Karpas-422 (cell line): ENCODE measurements at places on chromosomes 16 and 17. TPM values are rescaled to one million over a fixed set of nuclear protein-coding genes. Genes with fewer than 3 reads are reported as not detected.

- no peak for DNase-seq
Observed at GRCh38 chr17:6173653-6174052, 103.5 kb downstream of the WSCD1 start.

Gene ASPHD1
- total RNA-seq: 0.19 and 2.2 TPM in 2 replicates

Gene DCXR
- total RNA-seq: 103 and 164 TPM in 2 replicates

GRCh38 chr16:9159839-9160550, 68.6 kb downstream of the HAPSTR1 start:
- peak; percentile 81 for DNase-seq

DNA sequence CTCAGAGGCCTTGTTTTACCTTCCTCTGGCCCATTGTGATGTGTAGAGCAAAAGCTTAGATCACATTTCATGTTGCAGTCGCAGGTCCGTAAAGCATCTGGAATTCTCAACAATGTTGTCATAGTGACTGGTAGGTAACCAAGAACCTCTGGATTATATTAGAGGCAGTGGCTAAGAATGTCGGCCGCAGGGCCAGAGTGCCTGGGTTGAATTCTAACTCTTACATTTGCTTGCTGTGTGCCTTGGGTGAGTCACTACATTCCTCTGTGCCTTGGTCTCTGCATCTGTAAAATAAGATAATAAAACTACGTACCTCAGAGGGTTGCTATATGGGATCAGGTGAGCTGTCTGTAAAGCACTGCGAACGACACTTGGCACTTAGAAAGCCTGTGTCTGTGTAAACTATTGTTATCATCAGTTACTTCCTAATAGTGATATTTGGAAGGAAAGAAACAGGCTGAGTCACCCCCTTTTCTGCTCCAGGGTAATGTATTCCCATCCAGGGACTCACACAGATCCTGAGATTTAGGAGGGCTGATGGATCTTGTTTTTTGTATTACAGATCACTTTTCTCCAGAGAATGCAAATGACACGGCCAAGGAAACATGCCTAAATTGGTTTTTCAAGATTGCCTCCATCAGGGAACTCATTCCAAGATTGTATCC, 52.2 kb downstream of the VPS35L start:
- DNase-seq: no peak

Gene WNT9B
- total RNA-seq: not detected in 2 replicates

DNA sequence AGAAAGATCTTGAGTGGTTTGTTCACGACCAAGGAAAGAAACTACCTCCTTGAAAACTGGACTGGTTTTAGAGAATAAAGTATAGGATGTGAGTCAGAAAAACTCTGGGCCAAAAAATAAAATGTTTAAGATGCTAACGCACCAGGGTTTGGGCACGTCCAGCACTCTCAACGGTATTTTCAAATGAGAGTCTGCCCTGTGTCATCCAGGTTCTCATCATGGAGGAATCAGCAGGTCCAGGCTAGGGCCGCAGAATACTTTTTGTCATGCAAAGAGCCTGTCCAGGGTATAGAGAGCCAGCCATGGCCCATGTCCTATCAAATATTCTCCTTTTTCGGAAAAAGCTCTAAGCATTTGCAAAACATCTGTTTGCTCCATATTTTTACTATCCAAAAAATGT, 2.4 kb downstream of the NXN start:
- DNase-seq: no peak

GRCh38 chr17:41873559-41874292, 8.5 kb upstream of the KLHL11 start:
- DNase-seq: no peak

DNA sequence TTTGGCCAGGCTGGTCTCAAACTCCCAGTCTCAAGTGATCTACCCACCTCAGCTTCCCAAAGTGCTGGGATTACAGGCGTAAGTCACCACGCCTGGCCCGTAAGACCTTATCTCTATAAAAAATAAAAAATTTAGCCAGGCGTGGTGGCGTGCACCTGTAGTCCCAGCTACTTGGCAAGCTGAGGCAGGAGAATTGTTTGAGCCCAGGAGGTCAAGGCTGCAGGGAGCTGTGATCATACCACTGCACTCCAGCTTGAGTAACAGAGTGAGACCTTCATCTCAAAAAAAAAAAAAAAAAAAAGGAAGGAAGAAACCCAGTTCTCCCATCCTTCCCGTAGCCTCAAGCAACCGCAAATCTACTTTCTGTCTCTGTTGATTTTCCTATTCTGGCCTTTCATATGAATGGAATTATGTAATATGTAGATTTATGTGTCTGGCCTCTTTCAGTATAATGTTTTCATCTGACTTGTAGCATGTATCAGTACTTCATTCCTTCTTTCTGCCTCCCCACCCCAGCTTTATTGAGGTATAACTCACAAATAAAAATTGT, 11.2 kb downstream of the CASC3 start:
- DNase-seq: no peak

DNA sequence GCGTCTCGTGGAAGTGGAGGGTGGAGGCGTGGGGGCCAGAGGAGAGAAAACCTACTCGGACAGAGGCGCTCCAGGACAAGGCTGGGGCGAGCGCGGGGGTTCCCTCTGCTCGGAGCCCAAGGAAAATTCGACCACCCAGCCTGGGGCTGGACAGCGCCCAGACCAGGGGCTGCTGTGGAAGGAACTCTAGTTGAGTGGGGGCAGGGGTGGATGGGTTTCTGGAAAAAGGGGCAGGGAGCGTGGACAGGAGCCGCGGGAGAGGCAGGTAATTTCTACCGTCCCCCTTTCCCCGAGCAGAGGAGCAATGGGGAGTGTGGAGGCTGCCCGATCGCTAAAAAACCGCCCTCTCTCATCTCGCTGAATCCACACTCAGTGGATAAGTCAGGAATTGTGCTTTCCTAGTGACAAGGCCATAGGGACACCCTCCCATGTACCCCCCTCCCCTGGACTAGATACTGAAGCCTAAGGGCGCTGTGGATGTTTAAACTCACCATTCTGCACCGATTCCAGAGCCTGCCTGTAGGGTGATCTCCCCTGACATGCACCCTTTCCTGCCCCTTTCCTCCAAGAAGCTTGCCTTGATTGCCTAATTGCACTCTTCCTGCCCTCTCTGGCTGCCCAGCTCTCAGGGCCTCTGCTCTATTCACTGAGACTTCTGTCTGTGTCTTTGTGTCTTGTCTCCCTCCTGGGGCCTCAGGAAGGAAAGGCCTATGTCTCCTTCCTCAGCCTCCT, 90.7 kb upstream of the TMEM97 start:
- no peak for DNase-seq

- no peak for DNase-seq
Observed at GRCh38 chr16:19330841-19331397, 45.4 kb downstream of the CLEC19A start.

DNA sequence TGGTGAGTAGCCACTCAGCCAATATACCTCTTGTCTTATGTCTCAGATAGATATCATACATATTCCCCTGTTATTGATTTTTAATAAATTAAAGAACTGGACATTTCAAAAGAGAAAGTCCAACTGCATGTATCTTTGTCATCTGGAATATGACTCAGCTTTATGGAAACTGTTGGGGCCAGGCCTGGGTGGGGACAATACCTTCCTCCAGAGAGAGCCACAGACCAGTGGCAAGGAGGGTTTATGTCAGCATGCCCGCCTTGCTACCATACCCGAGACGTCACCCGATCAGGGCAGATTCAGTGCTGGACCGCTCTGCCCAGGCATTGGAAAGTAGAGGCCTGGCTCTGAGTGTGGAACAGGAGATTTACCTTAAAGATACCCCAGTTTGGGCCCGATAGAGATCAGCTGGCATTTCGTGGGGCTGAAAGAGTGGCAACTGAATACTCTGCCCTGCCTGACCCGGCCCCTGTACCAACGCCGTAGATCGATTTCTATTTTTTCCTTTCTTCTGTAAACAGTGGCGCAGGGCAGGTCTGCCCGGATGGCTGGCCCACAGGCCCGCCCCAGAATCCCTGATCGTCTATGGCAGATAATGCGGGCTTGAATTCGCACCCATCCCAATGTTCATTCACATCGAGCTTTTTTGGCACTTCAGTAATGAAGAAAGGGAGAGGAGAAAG, 158.6 kb downstream of the SALL1 start:
- DNase-seq: no peak

DNA sequence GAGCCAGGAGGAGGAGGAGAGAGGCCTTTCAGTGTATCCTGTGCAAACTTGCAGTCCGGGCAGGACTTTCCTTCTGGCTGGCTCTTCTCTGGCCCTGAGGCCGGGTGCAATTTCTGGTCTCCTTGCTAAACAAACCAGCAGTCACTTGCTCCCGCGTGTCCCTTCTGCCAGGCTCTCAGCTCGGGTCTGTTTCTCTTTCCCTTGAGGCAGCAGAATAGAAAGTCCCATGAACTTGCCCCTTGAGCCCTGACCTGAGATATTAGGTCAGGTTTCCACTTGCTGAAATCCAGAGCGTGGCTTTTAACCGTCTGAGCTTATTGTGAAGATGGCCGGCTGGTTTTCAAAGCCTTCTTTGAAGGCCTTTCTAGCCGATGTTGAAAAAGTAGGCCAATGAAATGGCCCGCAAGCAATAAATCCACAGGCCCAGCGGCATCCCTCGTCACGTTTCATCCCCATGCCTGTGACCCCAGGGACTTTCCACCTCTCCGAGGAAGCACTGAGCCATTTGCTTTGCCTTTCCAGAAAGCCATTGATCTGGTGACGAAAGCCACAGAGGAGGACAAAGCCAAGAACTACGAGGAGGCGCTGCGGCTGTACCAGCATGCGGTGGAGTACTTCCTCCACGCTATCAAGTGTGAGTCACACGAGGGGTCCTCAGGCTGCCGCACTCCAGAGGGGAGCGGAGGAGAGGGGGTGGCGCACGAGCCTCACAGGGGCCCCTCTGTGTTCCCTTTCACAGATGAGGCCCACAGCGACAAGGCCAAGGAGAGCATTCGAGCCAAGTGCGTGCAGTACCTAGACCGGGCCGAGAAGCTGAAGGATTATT, 4.5 kb downstream of the VPS4A start:
- DNase-seq: no peak

- no peak for DNase-seq
Observed at GRCh38 chr17:47878203-47879027, 17.6 kb upstream of the SP2 start.

- DNase-seq: no peak
Observed at GRCh38 chr17:20896153-20896649, 146.6 kb downstream of the USP22 start.

DNA sequence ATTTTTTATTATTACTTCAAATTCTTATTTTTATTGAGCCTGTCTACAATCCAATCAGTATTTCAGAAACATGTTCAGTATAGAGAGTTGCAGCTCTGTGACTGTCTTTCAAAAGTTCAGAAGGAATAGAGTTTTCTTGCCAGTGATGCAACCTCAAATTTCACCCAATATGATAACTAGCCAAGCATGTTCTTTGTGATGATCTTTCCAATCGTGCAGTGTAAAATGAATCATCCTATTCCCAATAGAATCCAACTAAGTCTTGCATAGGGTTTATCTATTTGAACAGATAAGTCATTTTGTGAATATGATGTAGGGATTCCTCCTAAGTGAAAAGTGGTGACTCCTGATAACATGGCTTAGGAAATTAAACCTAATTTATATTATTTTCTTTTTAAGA, 937.8 kb downstream of the KCNJ2 start:
- DNase-seq: no peak

DNA sequence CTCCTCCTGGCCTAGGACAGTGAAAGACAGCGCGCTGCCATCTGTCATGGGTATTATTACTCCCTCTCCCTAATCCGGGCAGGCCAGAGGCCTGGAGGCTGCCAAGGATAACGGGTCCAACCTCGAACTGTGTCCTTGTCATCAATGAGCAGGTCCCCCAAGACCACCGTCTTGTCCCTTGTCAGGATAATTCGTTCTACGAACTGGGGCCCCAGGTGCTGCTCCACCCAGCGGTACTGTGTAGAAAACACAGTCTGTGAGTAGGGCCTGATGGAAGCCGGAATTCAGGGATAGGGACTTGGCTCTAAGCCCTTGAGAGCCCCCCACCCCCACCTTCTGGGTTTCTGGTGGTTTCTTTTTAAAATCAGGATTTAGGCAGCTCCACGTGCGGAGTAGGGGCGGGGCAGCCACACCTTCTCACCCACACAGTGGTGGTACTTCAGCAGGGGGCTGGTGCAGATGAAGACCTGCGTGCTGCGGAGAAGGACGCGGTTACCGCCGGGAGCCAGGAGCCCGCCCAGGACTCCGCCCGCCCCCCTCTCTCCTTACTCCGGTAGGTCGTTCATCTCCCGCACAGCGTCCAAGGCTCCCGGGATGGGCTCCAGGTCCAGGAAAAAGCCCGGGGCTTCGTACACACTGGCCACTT, 787 bp downstream of the NT5C start:
- DNase-seq: peak; percentile 71

- DNase-seq: no peak
Observed at GRCh38 chr16:7983676-7984075, 606.6 kb downstream of the TMEM114 start.

Gene CDK5R1
- 0.26 and 0.51 TPM in 2 replicates for total RNA-seq

Gene NPIPB2
- total RNA-seq: 4.5 and 17.6 TPM in 2 replicates
